ENCODE measurements at places on chromosomes 4 and X. TPM values are rescaled to one million over a fixed set of nuclear protein-coding genes. Genes with fewer than 3 reads are reported as not detected.

YY2 gene
- 0.88 TPM for total RNA-seq

AIFM1 gene
- total RNA-seq = 48.8 TPM

GRCh38 chr4:157052429-157053040 lies 23.4 kb upstream of the GLRB start:
- H3K4me3 ChIP-seq = no peak overlapping the region
- H3K27me3 ChIP-seq = no peaks in the 10 kb centered on the region
- DNase-seq = no peak
- no peak overlapping the region for H3K27ac ChIP-seq
- H3K36me3 ChIP-seq = no peaks in the 10 kb centered on the region
- H3K4me1 ChIP-seq = no peaks in the 10 kb centered on the region

DNA sequence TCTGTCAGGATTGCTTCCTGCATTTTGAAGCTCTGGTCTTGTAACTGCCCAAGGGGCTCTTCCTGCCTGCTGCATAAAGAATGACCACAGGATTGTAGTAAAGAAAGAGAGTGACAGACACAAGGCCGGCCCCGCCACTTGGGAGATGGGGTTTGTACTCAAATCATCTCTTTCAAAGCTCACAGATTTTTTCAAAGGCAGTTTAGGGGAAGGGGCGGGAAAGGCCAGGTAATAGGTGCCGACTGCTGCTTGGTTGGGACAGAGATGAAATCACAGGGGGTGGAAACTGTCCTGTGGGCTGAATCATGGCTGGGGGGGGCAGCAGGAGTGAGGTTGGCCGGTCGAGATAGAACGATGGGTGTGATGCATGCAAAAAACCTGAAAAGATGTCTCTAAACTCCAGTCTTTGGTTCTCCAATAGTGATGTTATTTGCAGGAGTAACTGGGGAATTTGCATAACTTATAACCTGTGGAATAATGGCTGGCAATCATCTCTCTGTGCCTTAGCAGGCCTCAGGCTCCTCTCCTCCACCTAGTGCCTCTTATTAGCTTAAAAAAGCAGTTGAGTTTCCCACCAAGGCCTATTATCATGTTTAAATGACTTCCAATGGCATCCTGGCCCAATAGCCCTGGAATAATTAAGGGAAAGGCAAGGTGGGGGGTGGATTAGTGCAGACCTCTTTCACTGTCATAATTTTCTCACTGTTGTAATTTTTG lies 778.4 kb upstream of the FRG1 start:
- no peaks in the 10 kb centered on the region for H3K36me3 ChIP-seq
- H3K27ac ChIP-seq = no peak overlapping the region
- H3K4me1 ChIP-seq = no peaks in the 10 kb centered on the region
- DNase-seq = no peak
- peaks cover 2% of the 10 kb centered on the region for H3K27me3 ChIP-seq
- no peak overlapping the region for H3K4me3 ChIP-seq

DNA sequence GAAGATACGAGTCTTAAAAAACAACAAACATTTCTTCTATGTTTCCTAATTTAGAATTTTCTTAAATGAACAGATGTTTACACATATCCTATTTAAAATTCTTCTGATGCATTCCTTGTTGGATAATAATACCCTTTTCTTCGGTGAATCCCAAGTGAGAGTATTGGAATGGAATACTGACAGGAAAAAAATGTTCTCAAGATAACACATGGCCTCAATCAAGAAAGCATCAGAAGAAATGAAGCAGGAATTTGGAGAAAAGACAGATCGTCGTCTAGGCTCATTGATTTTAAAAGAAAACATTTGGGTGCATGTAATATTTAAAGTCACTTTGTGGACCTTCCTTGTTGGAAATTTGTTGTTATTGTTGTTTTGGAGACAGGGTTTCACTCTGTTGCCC lies 196.9 kb upstream of the ANK2 start:
- no peak for DNase-seq
- H3K27ac ChIP-seq = no peak overlapping the region
- H3K36me3 ChIP-seq = no peaks in the 10 kb centered on the region

GRCh38 chr4:60605646-60606354 lies 594.3 kb upstream of the ADGRL3 start:
- no peak overlapping the region for H3K4me3 ChIP-seq
- H3K27me3 ChIP-seq = no peaks in the 10 kb centered on the region
- H3K4me1 ChIP-seq = no peaks in the 10 kb centered on the region
- no peaks in the 10 kb centered on the region for H3K36me3 ChIP-seq
- no peak for DNase-seq
